ENCODE measurements at places on chromosomes 1 and 21.

DNA sequence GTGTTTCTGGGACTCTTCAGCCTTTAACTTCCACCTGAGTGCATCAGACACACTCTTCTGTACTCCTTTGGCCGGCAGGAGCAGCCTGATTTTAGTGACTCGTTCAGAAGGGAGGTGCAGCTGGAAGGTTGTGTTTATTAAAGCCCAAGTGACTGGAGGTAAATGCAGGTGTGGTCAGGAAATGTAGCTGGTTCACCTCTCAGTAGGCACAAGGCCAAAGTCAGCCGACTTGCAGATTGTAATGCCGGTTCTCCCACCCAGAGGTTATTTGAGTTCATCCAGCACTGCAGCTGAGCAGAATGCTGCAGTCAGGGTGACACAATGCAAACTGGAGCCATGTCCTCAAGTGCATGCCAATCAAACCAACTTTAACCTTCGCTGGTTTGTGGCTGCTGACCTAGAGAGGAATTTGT, 91.5 kb downstream of the SPATA46 start:
- peak; percentile 73 for DNase-seq

DNA sequence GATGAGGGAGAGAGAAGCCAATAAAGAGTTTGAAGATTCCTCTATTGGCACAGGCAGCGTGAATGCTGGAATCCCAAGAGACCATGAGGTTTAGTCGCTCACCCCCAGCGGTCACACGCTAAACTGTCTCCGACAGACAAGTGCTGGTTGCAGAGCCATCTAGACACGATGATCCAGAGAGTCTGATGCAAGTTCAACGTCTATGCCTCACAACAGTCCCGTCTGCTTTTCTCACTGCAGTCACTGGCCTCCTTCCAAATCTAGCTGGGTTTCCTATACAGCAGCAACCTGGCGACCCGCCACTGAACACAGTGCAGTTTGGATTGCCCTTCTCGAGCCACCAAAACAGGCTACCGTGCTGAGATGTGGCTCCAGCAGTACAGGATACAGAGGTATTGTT, 98.6 kb upstream of the KRTAP19-8 start:
- DNase-seq, result no peak

DNA sequence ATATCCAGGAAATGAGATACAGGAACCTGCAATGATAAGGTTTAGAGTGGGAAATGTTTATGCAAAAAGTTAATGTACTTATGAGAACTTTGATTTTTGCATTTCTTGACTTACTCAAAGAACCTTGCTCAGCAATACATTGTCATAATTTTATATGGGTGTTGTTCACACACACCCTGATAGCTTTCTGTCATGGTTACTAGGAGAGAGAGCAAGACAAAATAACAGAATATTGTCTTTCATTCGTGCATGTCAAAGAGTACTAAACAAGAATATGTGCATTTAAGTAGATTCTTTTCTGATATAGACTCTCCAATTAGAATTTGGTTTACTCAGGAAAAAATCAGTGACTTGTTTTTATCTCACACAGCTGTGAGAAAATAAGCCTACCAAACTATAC, 27.5 kb upstream of the KCNA3 start:
- DNase-seq, result no peak

GRCh38 chr21:26225046-26225445, 54.5 kb upstream of the APP start:
- DNase-seq, result no peak

- no peak for DNase-seq
These were observed 42.5 kb downstream of the LRRC8D start for GRCh38 chr1:89863165-89863830.

- DNase-seq, result no peak
These were observed 30.9 kb upstream of the NBL1 start for GRCh38 chr1:19613171-19613703.
